ENCODE measurements at places on chromosomes 1 and 21.
A peak's percentile ranks its signal among the peaks of the same experiment; 100 is the strongest.

GRCh38 chr1:244393604-244394176 is 58.0 kb downstream of the ADSS2 start:
- no peak for DNase-seq

DNA sequence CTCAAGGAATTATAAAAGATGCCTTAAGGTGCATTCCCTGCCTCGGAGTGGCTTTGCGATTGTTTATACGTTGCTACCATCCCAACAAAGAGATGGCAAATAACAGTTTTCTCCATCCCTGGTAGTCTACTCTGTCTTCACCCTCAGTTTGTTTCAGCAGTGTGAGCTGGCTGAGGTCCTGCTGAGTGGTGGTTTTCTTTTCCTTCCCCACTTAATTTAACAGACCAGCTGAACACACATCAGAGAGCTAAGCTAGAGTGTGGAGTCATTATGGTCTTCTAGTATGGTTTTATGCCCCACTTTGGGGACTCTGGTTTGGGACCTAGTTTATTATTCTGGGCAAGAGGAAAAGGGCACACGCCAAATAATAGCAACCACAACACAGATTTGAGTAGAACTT is 2.2 kb downstream of the PIGV start:
- no peak for DNase-seq

GRCh38 chr1:78254517-78254916 is 208.8 kb downstream of the GIPC2 start:
- no peak for DNase-seq

- DNase-seq: no peak
Measured at GRCh38 chr1:232472485-232473041, 157.4 kb downstream of the SIPA1L2 start.

DNA sequence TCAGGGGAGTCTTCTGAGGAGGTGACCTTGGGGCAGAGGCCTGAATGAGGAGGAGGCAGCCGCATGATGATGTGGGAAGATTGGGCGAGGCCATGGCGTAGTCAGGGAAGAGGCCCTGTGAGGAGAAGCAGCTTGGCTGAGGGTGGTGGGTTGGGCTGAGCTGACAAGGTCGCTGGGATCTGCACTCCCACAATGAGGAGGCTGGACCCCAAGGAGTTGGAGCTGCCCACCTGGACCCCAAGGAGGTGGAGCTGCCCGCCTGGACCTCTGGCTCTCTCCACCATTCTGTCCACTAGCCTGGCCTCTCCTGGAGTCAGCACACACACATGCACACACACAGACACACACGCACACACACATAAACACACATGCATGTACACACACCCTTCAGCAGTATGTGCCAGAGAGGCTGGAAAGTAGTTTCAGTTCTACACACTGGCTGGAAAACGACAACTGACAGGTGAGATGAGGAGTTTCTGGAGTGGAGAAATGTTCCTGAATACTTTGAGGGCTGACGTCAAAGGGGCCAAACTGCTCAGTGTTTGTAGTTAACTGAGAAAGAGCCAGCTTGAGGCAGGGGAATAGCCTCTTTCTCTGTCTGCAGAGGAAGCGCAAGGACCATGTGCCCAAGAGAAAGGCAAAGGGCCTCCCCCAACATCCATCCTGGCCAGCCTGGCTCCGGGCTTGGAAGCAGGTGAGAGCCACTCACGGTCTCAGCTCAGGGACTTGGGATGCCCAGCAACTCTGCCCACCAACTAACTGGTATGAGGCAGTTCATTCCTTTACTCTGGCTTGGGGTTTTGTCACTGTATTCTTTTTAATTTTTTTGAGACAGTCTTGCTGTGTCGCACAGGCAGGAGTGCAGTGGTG is 7.1 kb downstream of the SMPDL3B start:
- no peak for DNase-seq

DNA sequence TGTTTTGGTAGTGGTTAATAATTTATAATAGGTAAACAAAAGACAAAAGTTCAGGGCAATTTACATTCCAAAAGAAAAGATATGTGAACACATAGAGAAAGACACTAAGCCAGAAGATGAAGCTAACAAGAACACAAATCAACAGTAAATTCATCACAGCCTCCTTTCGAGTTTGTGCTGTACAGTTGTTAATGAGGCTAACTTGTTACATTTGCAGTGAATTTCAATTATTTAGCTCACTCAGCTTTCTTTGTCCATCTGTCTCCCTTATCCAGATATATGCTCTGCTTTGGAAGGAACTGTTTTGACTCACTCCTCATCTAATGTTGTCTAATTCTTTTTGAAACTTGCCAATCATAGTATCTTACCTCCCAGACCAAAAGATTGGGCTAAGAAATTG is 423.3 kb upstream of the OLFM3 start:
- no peak for DNase-seq

GRCh38 chr1:86733340-86733739 is 29.0 kb downstream of the SH3GLB1 start:
- DNase-seq: no peak

GRCh38 chr1:235866205-235866912 is at the start of gene LYST:
Gene LYST (minus strand): TSS chr1:235866906. CDS start chr1:235830417, 36,489 bp downstream.
- DNase-seq: peak; percentile 46

DNA sequence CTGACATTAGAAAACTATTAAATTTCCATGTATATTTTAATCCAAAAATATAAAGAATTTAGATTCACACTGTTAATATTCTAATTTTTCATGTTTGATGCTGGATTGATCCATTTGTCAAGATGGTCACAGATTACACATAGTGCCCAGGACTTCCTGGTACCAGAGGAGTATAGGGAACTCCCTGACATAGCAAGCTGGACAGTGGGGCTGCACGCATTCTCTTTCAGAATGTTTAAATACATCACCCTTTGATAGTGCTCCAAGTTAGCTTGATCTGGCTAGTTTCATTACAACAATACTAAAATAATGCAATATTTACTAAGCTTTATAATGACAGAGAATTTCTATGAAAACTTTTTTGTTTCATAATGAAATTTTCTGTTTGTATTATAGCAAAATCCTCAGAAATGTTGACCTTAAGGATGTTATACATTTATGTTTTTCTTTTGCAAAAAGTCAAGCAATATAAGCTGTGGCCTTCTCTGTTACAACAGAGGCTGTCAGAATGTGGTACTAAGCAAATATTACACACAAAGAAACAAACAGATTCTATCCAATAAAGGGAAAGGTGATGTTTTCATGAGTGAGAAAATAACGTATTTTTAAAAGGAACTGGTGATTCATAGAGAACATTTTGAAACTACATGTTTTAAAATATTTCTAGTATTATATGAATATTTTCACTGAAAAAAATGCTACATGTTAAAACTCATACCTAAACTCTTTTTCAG is 84.7 kb downstream of the SLC35F3 start:
- no peak for DNase-seq

DNA sequence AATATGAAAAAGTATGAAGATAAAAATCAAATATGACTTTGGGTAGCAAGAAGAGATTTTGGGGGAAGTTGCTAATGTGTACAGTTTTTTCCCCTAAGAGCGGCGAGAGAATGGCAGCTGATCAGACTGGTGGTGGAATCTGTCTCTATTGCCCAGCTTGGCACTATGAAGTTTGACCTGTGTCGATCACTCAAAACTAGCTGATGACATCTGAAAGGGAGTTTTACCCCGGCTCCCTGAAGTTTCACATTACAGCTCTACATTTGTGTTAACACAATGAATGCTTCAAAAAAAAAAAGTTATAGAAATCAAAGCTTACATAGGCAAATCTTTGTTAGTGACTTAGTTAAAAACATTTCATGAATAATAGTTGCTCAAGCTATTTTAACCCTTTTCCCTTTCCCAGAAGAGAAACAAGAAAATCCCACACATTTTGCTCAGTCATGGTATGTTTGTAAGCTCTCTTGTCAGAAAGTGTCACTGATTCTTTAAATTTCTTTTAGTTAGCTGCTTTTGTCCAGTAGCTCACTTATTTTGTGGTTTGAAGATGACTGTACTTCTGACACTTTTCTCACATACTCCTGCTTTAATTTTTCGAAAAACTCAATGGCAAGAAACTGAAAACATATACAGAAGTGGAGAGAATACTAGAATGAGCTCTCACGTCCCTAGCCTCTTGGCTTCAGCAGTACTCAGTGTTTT is 41.3 kb downstream of the DYRK1A start:
- DNase-seq: no peak

DNA sequence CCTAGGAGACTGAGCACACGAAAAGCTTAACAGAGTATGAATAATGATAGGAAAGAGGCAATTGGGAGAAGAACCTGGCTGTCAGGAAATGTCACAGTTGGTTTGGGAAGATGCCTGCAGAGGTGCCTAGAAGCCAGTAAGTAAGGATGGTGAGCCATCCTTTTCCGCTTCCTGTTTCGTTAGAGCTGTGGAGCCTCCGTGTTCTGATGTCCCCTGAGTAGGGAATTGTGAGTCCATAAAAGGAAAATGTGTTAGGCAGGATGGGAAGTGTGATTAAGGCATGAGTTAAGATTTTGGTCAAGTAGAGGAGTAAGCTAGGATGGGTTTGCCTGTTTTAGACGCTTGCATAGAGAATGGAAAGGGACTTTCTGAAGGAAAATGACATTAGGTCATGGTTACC is 9.0 kb downstream of the CLIC4 start:
- DNase-seq: no peak

DNA sequence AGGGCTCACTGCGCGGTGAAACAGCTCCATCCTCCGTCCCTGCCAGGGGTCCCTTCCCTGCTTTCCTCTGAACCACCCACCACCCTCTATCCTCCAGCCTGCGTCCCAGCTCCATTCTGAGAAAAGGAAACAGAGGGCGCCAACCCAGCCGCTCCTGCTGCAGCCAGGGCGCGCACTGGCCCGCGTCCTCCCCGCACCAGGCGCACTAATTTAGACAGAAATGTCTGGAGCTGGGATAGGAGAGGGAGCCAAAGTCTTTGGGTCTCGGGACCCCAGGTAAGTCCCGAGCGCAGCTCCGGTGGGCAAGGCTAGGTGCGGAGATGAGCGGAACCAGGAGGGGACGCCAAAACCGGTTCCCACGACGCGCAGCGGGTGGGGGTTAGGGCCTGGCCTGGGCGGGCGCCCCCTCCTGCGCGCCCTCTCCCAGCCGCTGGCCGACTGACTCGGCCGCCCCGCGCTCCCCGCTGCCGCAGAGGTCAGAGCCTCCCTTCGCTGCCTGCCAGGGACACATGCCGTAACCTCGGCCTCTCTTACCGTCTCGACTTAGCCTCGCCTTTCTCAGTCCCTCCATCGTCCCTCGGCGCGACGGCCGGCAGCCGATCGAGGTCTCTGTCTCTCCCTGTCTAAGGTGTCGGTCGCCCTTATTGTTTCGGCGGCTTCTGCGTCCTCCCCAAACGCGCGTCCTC is 2.0 kb downstream of the CAMK2N1 start:
- DNase-seq: no peak

GRCh38 chr1:20974069-20974468 is 187.0 kb upstream of the HP1BP3 start:
- DNase-seq: no peak

DNA sequence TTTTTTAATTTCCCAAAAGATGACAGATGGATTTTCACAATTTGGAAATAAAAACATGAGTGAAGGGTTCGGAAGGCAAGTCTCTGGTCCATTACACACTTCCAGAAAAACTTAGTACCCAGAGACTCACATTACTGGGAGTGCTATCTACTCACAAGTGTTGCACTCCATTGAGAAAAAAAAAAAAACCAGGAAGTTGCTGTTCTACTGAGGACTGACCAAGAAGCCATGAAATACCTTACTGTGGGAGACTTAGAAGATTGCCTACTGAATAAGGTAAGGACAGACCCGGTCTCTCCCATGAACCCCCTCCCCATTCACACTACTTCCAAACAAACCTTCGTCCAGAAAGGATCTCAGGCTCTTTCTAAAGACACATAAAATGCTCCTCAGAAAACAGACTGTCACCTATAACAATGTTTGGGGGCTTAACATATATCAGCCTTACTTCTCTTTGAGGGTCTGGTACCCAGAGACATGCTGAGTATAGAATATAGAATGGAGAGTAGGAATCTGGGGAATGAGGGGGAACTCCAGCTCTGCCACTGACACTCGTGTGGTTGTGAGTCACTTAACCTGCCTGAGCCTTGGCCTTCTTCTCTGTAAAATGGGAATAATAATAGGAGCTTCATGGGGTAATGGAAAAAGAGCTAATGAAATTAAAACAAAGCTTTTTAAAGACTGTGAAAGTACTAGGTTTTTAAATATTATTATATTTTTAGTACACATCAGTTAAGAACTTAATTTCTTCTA is 1.4 kb downstream of the MAB21L3 start:
- DNase-seq: no peak

GRCh38 chr1:231818337-231818736 is 191.7 kb downstream of the DISC1 start:
- no peak for DNase-seq

- peak; percentile 51 for DNase-seq
Measured at GRCh38 chr1:6423321-6423999, 1.1 kb upstream of the ESPN start.

DNA sequence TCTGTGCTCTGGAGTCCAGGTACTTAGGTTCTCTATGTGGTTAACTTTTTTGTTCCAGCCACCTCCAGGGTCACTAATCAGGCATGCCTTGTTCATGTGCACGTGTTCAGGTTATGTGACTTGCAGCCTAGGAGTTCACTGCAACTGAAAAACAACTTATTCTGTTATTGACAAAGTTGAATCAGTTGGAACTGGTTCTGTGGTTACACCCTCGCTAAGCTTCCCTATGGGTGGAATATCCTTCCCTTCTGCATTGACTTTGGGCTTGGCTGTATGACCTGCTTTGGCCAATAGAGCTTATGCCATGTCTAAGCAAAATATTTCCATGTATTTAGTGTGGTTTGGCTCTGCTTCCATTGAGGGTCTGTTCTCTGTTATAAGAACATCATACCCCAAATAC is 66.0 kb upstream of the DNAH14 start:
- no peak for DNase-seq

GRCh38 chr1:27152004-27152828 is 2.7 kb downstream of the SLC9A1 start:
- no peak for DNase-seq

DNA sequence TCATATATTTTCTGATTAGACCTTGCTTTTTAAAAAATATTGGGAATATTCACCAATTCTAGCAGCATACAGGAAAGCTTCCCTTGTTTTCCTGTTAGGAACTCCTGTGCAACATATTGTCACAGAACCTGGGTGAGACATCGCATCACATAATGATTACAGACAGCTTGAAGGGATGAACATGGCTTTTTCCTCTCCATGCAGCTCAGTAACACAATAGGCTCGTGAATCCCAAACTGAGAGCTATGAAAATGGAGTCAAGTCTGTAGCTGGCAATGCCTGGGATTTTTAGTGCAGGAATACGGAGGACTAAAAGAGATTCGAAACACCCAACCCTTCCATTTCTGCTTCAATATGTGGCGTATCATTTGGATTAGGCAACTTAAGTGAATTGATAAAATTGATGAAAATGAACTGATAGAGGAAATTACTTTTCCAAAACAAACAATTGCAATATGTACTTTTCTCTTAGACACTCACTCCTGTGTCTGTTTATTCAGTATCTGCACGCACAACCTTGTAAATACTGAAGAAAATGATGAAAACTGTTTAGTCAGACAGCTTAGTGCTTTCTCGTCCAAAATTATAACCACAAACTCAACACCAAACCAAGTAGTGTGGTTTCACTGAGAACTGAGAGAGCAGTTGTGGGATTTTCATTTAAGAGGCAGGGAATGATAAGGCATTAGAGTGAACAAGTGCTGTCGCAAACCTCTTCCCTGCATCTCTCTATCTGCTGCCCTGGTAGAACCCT is 250.4 kb downstream of the PTBP2 start:
- no peak for DNase-seq

All from central memory CD8-positive, alpha-beta T cell (primary cell).